ENCODE measurements at places on chromosomes 1 and 21.

DNA sequence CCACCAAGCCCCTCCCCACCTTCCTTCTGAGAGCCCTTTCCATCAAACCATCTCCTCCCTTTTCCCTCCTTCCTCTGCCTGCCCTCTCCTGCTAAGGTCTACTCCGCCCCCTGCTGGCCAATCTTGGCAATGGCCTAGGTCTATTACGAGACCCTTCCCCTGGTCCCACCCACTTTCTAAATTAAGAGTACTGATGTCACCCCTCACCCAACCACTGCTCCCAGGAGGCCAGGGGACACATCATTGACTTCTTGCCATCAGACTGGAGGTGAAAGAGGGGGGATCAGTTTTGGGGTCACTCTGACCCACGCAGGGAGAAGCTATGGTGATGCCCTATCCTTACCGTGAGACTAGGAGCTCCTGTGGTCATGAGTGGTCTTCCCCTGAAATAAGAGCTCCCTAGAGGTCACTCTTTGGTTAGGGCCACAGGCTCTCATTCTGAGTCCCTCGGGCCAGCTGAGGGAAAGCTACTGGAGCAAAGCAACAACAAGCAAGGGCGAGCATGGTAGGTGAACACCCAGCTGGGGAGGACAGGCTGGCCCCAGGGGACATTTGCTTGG is 34.6 kb upstream of the S100A7 start:
- DNase-seq = peak; percentile 13

- no peak for DNase-seq
Observed at GRCh38 chr1:107252271-107252670, 111.4 kb downstream of the NTNG1 start.

DNA sequence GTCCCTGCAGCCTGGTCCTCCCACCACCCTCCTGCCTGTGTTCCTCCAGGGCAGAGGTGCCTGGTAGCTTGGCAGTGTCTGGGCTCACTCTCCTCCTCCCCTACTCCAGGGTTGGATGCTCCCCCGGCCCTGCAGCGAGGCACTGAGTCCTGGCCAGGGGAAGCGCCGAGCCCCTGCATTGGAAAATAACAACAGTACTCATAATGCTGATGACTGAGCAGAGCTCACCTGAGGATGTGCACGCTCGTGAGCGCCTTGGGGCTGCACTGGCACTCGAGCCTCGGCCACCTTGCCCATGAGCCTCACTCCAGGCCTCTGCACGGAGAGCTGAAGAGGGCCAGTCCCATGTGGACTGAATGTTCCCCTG is 6.0 kb upstream of the ACTRT2 start:
- no peak for DNase-seq

DNA sequence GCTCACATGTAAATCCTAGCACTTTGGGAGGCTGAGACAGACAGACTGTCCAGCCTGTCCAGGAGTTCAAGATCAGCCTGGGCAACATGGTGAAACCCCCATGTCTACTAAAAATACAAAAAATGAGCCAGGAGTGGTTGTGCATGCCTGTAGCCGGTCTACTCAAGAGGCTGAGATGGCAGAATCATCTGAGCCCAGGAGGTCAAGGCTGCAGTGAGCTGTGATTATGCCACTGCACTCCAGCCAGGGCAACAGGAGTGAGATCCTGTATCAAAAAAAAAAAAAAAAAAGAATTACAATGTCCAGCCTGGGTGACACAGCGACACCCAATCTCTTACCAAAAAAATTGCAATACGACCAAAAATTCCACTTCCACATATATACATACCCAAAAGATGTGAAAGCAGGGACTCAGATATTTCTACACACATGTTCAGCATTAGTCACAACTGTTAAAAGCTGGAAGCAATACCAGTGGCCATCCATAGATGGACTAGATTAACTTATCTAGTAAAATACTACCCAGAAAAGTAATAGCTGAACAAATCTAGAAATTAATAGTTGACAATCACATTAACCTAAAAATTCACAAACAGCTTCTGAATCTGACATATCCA is 49.2 kb downstream of the ASH1L start:
- DNase-seq = no peak

GRCh38 chr1:19086176-19086875 is 123.7 kb downstream of the UBR4 start:
- DNase-seq = no peak

DNA sequence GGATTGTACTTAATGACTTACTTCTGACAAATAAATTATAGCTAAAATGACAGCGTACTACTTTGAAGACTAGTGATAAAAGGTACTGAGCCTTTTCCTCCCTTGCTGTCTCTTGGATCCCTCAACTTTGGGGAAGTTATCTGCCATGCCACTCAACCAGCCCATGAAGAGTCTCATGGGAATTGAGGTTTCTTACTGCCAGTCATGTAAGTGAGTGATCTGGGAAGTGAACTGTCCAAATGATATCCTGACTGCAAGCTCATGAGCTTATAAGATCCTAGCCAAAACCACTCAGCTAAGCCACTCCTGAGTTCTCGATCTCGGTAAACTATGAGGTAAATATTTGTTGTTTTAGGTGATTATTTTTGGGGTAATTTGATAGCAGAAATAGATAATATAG is 247.8 kb downstream of the NCAM2 start:
- DNase-seq = no peak

DNA sequence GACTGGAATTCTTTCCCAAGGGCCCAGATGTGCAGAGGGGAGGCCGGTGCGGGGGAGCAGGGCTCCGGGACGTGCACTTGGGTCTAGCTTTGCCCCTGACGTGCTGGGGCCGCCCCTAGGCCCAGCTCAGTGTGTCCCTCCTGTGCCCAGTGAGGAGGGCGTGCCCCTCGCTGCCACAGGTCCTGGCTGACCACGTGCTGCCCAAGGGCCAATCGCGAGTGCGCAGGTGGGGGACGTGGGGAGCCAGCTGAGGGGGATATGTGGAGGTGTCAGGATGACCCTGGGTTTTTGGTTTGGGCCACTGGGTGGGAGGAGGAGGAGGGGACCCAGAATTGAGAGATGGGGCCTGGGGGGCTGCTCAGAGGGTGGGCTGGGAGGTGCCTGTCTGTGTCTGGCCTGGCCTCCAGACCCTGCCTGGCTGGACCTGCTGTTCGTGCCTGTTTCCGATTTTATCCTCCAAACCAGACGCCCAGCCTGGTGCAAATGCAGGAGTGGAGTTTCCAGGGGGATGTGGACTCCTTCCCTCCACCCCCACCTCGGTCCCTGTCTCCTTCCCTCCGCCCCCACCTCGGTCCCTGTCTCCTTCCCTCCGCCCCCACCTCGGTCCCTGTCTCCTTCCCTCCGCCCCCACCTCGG is 6.1 kb upstream of the RNF223 start:
- peak; percentile 88 for DNase-seq

DNA sequence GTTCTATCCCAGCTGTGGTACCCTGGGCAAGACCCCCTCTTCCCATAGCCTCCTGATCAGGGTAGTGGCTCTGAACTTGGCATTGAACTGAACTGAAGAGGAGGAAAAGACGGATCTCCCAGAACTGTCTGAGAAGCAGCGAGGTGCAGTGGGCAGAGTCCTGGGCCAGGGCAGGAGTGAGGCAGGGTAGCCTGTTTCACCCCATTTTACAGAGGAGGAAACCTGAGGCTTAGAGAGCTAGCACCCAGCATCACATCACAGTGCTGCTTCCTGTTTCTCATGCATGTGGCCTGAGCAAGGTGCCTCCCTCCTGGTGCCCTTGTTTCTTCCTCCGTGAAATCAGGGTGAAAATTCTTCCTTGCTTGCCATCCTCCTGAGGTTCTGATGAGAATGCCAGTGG is 17.1 kb downstream of the ZNF362 start:
- no peak for DNase-seq

- DNase-seq = no peak
Observed at GRCh38 chr21:33088384-33088783, 18.4 kb downstream of the OLIG1 start.

- peak; percentile 71 for DNase-seq
Observed at GRCh38 chr1:223712194-223712849, at the start of gene CAPN2. Gene CAPN2 (plus strand): TSS chr1:223712539. CDS start chr1:223712641, 102 bp downstream.

DNA sequence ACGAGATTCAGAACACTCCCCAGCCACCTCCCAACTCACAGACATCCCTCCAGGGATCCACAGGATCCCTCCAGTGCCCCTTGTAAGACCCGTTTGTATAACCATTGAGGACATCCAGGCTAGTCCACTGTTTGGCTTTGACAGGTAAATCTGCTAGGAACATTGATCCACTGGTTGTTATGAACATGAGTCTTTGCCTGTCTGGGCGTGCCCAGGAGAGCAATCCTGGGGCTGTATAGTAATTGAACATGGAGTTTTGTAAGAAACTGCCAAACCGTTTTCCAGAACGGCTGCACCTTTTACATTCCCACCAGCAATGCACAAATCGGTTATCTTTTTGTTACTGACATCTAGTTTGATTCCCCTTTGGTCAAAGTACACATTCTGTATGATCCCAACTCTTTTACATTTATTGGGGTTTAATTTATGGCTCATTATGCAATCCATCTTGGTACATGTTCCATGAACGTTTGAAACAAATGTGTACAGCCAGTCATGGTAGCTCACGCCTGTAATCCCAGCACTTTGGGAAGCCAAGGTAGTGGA is 88.7 kb downstream of the WDR4 start:
- DNase-seq = no peak

DNA sequence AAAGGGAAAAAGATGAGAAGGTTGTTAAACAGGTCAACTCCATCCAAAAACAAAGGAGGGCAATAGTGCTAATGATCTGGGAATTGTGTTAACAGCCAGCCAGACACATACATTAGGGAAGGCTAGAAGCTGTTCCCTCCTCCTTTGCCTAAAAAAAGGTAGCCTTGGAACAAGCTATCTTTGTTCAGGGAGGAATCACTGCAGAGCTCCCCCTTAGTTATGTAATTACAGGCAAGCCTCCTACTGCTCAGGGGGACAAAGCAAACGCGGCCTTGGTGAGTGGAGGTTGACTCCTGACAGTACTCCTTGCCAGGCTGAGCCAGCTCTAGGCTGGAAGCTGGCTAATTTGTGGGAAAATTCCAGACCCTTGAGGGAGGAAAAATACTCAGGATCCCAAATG is 97.6 kb downstream of the VAV3 start:
- no peak for DNase-seq

DNA sequence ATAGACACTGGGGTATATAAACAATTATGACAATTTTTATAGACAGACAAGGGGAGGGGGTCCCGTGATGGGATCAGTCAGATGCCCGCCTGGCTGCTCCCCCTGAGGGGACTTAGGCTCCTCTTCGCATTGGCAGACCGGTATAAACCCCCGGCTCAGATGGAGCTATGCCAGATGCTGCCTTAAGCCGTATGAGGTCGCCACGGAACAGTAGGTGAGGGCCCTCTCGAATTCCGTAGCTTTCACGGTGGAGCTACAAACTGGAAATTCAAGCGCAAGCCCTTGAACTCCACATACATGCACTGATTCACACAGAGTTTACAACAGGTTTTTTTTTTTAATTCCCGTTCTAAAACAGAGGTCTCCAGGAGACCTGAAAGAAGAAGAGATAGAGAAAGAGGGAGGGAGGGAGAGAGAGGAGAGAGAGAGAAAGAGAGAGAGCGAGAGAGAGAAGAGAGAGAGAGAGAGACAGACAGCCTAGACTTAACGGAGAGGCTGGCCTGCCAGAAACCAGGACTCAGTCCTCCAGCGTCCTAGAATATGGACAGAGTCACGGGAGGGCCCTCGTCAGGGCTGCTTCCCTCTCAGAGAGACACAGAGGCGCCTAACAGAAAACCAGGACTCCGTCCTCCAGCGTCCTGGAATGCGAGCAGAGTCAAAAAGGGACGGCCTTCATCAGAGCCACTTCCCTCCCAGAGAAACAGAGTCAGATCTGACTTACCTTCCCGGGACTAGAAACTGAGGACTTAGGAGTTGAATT is 24.4 kb upstream of the TMEM54 start:
- no peak for DNase-seq

GRCh38 chr1:88813471-88813870 is 77.9 kb downstream of the GTF2B start:
- DNase-seq = no peak

GRCh38 chr1:32438136-32438535 is 26.7 kb upstream of the ZBTB8B start:
- no peak for DNase-seq

GRCh38 chr1:38190983-38191382 is 144.4 kb upstream of the POU3F1 start:
- no peak for DNase-seq

DNA sequence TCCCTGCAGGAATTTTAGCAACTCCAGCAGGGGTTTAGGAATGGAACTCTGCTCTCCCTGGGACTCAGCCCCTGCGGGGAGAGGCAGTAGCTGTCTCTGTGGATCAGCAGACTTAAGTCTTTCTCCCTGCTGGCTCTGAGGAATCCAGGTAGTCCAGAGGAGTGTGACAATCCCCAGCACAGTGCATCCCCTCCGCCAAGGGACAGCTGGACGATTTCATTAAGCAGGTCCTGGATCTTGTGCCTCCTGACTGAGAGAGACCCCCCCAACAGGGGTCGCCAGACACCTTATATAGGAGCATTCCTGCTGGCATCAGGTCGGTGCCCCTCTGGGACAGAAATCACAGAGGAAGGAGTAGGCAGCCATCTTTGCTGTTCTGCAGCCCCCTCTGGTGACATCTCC is 30.6 kb downstream of the AKT3 start:
- no peak for DNase-seq

DNA sequence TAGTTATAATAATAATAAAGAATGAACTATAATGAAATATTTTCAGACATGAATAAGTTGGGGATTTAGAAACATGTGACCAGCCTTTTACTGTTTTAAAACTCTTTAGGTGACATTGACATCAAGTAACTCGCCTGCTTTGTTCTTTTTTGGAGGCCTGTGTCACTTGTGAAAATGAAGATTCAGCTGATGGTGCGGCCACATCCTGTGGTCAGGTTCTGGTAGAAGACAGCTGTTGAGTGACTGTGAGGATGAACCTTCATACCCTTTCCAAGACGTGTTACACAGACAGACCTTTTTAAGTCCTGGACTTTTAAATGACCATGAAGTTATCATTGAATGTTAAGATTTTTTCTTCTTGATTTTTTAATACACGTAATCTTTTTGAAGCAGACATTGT is 10.3 kb downstream of the UTS2 start:
- no peak for DNase-seq

All from NCI-H226 (cell line).